ENCODE measurements at places on chromosomes 2 and 18.
A peak's percentile ranks its signal among the peaks of the same experiment; 100 is the strongest.

- no peak for DNase-seq
Measured at GRCh38 chr18:40037356-40037755, 1917.7 kb upstream of the PIK3C3 start.

GRCh38 chr2:165794536-165794928 lies 485 bp upstream of the GALNT3 start:
- DNase-seq = peak; percentile 91

DNA sequence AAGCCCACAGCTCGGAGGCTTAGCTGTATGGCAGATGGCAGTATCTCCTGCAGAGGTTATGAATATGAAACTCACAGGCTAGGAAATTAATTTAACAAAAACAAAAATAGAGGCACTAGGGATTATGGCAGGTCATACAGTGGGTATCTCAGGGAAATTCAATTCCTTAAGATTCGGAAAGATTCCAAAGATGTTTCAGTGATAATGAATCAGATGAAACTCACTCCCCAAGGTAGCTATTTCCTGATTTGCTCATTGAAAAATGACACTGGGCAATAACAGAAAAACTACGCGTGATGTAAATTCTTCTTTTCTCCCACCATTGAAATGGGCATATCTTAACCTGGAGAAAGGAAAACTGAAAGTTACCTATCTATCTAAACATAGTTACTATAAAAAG lies 414.1 kb downstream of the STK39 start:
- no peak for DNase-seq

GRCh38 chr18:46073474-46074331 lies 1.6 kb upstream of the PSTPIP2 start:
- DNase-seq = peak; percentile 77

- no peak for DNase-seq
Measured at GRCh38 chr2:201932511-201932910, 101.1 kb upstream of the FZD7 start.

DNA sequence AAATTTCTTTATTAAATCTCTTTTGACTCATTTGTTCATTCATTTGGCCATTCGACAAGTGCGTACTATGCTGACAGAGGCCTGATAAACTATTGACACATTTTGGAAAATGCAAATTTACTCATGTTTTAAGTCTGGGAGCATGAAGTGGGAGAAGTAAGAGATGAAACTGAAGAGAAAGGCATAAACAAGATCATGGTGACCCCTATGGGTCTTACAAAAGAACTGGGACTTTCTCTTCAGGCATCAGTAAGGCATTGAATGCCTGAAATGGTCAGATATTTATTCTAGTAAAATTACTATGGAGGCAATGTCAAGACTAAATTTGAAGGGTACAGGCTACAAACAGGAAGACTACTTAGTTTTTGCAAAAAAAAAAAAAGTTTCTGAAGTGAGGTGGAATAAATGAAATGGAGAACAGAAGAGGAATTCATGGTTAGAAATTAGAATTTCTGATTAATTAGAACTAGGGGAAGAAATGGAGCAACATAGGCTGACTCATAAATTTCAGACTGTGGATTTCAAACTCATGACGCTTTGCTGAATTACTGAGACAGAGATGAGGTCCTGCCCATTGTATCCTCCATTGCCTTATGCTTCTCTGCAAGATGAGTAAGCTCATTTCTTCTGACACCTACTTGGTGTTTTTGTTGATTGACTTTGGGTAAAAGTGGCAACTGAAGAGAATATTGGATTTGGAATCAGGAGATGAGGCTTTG lies 32.7 kb downstream of the VSNL1 start:
- DNase-seq = no peak
